ENCODE measurements at places on chromosomes 1 and 21.

GRCh38 chr1:65724151-65724550 is 68.5 kb upstream of the PDE4B start:
- no peak for DNase-seq

DNA sequence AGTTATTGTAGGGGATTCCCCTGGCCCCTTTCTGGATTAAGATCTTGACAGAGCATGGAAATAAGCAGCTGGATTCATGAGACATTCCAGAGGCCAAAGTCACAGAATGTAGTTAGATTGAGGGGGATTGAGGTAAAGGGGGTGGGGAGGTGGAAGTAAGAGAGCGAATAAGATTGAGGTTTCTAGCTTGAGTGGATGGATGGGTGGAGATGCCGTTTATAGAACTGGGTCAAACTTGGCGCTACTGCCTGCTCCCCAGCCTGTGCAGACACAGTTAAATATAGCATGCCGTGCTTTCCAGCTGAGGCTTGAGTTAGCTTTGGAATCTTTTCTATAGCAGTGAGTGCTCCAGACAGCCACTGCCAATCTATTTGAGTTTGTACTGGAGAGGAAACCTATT is 85.7 kb downstream of the DYRK1A start:
- no peak for DNase-seq

DNA sequence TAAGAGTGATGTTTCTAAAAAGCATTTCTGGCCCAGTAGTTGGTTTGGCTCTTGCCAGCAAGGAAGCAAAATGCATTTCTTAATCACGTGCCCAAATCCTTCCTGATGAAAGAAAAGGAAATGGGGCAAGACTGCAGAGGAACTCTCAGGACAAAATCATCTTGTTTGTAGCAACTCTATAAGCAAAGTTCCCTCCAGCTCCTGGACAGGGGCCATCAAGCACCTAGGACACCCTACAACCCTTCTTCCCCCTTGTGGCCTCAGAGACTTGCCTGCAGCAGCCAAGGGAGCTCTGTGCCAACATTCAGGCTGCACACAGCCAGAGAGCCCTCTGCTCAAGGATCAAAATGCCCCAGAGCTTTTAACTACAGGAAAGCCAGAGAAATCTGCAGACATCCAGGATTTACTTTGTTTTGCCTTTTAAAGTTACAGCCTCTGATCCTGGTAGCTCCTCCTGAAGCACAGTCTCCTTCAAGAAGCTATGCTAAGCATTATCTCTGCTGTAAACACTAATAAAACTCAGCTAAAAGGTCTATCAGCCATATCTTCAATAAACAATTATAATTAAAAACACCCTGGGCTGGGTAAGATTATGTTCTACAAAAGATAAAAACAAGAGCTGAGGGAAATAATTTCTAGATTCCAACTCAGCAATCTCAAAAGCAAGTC is 105.0 kb downstream of the KIAA0319L start:
- peak; percentile 66 for DNase-seq

DNA sequence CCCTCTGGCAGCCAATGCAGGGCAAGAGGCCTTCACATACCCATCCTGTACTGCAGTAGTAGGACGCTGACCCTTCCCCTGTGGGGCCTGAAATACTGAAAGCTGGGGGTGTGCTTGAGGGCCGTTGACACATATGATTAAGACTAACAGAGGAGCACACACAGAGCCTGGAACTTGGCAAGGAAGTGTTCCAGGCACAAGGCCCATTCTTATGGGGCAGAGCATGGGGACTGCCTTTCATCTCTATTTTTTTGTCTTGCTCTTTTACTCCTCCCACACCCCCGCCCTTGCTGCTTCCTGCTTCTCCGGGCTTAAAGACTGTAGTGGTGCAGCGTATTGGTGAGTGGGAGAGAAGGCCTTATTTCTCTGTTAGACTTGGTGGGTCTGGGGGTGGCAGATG is 137.4 kb downstream of the BACH1 start:
- DNase-seq, result no peak

DNA sequence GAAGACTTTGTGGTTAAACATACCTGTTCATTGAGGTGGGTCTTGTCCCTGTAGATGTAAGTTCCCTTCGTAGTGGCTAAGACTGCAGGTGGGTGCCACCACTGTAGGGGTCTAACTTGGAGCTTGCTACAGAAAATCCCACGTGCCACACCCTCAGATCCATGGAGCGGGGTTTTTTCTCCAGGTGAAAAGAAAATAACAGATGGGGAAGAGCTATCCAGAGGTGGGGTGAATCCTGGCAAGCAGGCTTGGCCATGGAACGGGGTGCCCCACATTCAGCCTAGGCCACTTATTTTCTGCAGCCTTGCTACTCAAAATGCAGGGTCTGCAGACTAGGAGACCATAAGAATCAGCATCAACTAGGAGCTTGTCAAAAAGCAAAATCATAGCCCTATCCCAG is 24.0 kb downstream of the EXOC8 start:
- DNase-seq, result no peak

GRCh38 chr1:157269656-157270375 is 131.6 kb upstream of the ETV3 start:
- DNase-seq, result no peak

DNA sequence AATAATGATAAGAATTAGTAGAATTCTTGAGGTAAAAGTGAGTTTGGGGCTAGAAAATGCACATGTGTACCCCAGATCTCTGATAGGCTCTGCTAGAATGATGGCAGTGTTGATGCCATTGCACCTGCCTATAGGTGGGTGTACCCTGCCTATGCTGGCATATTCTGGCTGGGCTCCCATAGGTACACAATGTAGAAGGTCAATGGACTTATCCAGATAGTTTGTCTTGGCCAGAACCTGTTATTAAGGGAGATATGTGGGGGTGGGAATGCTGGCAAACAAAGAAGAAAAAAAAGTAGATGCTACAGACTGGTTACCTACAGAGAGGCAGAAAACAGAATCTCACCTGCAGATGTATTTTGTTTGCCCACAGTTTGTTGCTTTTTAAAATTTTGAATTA is 14.1 kb upstream of the KLHDC8A start:
- DNase-seq, result no peak

GRCh38 chr1:23118957-23119792 is 49.5 kb downstream of the LUZP1 start:
- no peak for DNase-seq

DNA sequence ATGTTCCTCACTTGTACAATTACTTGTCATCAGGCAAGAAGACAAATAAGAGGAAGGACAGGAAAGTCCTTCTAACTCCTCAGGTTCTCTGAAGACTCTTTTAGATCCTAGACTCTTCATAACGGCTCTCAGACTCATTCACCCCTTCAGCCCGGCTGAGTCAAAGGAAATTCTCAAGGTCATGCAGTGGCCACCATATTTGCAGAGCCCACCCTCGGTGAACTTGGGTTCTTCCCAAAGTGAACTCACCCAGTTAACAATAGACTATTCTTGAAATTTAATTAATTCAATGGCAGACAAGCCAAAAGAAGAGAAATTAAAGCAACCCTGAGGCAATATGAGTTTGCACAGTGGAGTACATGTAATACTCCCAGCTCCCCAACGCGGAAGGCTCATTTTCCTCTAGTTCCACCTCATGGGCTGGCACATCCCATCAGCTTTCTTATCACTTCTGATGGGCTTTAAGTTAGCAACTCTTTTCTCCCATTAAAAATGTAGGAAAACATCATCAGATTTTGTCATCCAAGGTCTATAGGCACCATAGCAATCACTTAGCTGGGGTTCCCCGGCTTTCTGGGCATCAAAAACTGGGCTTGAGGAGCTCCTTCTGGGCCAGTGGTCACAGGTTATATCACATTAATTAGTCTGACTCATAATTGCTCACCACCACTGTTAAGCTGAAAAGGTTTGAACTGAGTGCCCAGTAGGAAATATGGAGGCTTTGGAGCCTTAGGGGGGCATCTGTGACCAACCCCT is 27.8 kb upstream of the TIAM1 start:
- no peak for DNase-seq

DNA sequence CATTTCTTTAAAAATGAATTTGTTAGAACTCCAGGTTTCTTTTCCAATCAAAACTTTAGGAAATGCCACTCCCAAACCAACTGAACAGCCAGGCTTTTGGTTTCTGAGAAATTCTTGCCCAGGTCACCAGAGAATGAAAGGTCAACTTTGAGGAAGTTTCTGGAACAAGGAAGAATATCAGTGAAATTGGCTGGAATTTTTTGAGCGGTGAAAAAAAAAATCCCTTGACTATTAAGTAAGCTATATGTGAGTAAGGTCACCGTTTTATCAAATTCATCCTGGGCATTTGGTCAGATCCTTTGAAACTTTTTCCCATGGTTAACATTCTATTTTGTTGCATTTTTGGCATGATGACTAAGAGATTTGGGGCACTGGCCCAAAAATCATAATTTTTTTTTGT is 469.3 kb downstream of the LTN1 start:
- no peak for DNase-seq

DNA sequence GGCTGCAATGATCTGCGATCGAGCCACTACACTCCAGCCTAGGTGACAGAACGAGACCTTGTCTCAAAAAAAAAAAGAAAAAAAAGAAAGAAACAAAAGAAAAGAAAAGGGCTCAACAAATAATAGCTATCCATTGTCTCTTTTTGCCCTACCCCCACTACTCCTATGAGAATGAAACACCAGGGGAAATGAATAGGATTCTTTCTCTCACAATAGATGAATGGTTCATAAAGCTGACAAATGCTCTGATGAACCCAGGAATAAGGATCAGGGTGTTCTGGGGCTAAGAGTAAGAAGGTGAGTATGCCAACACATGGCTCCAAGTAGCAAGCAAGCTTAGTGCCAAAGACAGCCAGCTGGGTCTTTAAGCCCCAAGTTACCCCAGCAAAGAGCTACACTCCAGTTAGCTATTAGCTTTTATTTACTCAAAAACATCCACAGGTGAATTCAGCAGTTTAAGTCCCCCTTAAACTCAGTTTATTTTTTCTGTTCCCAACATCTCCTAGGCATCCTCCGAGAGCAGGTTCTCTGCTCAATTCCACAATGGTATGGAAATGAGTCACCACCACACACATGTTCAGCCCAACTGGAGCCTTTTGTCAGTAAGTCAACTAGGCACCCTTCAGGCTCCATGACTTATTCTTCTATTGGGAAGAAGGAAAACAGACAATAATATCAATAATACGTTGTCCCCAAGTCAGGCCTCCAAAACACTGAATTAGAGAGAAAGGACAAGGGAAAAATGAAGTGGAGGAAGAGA is 4.2 kb downstream of the ADORA3 start:
- no peak for DNase-seq

DNA sequence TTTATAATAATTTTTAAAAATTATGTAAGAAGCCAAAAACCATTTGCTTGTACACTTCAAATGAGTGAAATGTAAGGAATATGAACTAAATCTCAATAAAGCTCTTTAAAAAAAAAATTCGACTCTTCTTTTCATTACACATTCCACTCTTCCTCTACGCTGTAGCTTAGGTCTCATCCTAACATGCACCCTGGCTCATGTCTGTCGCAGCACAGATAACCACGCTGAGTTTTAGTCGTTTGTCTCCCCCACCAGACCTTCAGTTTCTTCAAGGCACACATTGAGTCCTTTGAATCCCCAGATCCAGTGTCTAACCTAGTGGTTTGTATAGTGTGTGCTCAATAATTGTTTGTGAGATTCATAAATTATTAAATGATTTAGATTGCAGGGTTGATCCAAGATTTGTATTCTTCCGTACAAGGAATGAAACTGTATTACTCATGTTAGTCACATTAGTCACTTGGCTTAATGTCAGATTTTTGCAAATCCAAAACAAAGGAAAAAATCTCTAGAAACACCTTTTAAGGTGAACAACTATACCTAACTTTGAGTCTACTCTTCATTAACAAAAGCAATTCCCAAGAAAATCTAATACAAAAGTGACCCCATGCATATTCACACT is 57.3 kb downstream of the SLC25A24 start:
- DNase-seq, result no peak

DNA sequence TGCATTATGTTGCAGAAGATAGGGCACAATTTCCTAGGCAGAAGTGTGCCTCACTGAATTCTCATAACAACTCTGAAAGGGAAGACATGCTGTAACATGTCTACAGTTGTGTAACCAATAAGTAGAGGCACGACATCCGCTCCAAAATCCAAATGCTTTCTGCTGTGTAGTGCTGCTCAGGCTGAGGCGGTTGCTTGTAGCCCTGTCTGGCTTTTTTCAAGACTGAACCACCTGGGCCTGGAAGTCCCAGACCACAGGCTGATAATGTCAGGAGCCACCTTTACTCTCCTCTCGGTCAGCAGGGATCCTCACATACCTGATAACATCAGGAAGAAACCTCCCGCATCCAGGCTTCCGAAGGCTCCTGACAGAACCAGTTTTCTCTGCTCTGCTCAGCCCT is 10.9 kb downstream of the AKNAD1 start:
- DNase-seq, result no peak

DNA sequence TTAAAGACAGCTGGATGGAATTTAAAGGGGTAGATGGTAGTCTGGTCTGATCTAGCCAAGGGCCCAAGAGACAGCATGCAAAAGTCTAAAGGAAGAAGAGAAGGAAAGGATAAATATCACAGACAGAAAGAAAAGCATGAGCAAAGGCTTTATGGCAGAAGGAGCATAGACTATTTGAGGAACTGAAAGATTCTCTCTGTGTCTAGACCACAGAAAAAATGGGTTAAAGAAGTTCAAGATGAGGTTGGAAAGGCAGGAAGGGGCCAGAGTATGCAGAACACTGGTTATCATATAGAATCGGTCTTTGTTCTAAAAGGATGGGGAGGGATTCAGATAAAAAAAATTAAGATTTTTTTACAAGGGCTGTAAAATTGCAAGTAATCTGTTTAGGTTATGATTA is 136.8 kb upstream of the SGIP1 start:
- no peak for DNase-seq

DNA sequence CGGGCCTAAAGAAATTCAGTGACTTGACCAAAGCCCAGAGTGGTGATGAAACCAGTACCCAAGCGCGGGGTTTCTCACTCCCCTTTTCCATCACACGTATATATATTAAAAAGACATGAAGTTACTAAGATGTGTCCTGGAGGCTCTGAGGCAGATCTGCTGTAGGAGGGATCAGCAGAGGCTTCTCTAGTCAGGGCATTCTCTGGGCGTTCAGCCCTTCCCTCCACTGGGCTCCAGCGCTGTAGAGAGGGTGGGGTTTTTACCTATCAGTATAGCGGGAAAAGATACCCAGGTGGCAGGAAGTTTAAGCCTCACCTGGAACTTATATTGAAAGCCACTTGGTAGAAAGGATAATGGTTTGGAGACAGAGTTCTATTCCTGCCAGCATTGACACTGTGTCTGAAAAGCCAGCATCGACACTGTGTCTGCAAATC is 862 bp upstream of the PLEKHO1 start:
- DNase-seq, result no peak

DNA sequence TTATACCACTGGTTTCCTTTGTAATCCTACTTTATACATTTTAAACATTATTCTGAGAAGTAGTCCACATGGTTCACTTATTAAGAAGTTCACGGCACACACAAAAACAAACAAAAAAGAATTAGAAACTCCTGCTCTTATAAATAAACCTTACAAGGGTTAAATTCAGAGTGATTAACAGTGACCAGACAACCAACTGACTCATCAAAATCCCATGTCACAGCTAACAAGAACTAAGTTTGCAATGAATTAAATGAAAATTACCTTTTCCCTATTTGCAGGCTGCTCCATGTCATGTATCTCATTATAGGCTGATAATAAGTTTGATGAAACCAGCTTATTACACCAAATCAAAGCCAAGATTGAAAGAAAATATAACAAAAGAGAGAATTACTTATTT is 77.5 kb downstream of the PUM1 start:
- no peak for DNase-seq

- DNase-seq, result no peak
These were observed 8.5 kb upstream of the MEX3A start for GRCh38 chr1:156090840-156091188.

GRCh38 chr1:206501881-206502280 is 5.5 kb upstream of the RASSF5 start:
- DNase-seq, result no peak

All from glomerular endothelial cell (primary cell).